ENCODE measurements at places on chromosomes 13 and 19. TPM values are rescaled to one million over a fixed set of nuclear protein-coding genes. Genes with fewer than 3 reads are reported as not detected.

DNA sequence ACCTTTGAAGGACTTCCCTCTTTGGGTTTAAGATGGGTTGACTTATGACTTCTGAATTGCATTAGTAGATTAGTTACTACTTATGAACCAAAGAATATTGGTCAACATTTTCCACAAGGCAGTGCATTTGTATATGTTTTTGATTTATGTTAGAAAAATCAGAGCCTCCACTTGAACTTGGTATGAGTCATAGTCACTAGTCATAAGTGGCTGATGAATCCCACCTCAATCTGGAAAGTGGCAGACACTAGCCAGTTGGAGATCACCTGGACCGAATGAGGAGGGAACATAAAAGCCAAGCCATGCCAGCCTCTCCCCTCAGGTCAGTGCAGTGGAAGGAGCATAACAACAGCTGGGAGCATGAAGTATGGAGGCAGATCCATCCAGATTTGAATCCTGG is 39.3 kb upstream of the SPART start:
- no peaks in the 10 kb centered on the region for H3K27me3 ChIP-seq
- no peaks in the 10 kb centered on the region for H3K4me1 ChIP-seq
- H3K27ac ChIP-seq: no peak overlapping the region

DNA sequence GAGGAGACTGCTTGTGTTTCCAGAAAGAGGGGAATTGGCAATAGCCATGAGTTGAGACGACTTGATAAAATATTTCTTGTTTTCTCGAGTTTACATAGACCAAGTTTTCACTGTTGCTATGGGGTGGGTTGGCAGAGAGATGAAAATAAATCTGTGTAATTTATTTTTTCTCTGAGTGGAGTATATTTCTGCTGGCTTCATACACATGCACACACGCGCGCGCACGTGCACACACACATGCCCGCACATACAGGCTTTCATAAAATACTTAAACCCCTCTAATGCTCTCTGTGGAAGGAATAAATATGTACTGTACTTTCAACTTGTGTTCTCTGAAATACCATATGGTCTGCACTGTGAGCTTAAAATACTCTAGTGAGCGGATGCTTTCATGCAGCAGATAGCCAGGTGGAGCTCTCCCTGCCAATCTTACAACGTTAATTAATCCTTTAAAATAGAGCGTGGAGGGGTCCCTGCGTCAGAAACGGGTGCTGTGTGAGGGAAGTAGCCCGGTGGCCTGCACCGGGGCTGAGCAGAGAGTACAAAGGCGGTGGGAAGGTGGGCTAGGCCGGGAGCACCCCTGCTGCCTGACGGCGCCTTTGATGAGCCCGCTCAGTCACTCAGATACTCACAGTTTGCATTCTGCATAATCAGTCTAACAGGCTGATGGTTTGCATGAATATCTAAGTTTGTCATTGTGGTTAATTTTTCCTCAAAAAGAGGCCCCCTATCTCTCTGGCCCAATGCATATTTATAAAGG is 44.1 kb downstream of the CCNE1 start:
- no peaks in the 10 kb centered on the region for H3K27me3 ChIP-seq
- no peaks in the 10 kb centered on the region for H3K4me1 ChIP-seq
- H3K36me3 ChIP-seq: no peaks in the 10 kb centered on the region
- no peak overlapping the region for H3K27ac ChIP-seq
- H3K4me3 ChIP-seq: no peak overlapping the region
- DNase-seq: no peak

- H3K27ac ChIP-seq: no peak overlapping the region
- DNase-seq: no peak
- no peaks in the 10 kb centered on the region for H3K27me3 ChIP-seq
- H3K4me1 ChIP-seq: peaks cover 15% of the 10 kb centered on the region
- no peak overlapping the region for H3K4me3 ChIP-seq
These were observed 32.6 kb downstream of the UBL3 start for GRCh38 chr13:29817604-29818378.

DNA sequence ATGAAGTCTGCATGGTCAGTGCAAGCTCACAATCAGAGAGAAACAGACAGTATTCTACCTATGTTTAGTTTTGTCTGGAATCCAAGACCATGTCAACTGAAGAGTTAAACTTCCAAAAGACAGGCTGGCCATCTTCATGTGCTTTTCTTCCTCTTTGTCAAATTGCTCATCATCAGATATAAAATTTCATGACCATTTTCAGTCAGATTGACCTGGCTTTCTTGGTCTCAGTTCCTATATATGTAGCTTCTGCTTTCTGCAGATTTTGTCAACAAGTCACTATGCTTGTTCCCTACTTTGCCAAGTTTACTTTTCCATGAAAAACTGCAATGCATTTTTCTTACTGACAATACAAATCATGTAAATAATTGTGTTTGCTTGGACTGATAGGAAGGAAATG is 13.9 kb downstream of the SLC46A3 start:
- H3K36me3 ChIP-seq: peaks cover 24% of the 10 kb centered on the region
- no peak overlapping the region for H3K27ac ChIP-seq
- H3K4me1 ChIP-seq: no peaks in the 10 kb centered on the region
- no peaks in the 10 kb centered on the region for H3K27me3 ChIP-seq

DNA sequence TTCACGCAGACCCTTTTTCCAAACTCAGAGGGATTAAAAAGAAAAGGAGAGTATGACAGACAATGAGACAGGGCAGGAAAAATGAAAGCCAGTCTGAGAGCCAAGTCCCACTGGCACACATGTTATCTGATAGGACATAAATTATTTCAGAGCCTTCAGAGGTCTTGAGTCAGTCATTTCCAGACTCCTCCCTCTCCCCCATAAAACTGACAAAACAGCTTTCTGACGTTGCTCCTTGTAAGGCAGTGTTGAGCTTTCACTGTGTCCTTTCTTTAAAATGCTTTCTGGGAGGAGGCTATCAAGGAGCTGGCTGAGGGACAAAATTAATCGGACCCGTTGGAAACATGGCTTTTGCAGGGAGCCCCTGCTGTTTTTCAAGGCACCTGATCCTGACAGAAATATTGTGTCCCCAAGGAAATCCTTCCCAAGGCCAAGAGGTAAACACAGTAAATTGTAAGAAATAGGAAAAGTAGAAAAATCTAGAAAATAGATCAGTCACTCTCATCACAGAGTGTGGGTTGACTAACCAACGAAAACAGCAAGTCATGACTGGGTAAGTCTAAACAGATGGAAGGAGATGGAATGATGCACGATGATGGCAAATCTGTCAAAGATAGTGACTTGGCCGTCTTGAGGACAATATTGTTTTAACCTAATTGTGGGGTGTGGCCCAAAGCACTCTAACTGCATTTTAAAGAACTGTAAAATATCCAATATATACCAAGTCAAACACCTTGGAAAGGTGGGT is 89.7 kb downstream of the DCT start:
- no peak for DNase-seq
- no peak overlapping the region for H3K27ac ChIP-seq
- no peaks in the 10 kb centered on the region for H3K4me1 ChIP-seq
- no peak overlapping the region for H3K4me3 ChIP-seq
- no peaks in the 10 kb centered on the region for H3K36me3 ChIP-seq

Gene SLITRK5
- total RNA-seq: 0.45 TPM

Gene ASPDH
- total RNA-seq: 1.6 TPM

Gene CFAP97D2
- total RNA-seq: not detected

Gene ZNF235
- 4.9 TPM for total RNA-seq

DNA sequence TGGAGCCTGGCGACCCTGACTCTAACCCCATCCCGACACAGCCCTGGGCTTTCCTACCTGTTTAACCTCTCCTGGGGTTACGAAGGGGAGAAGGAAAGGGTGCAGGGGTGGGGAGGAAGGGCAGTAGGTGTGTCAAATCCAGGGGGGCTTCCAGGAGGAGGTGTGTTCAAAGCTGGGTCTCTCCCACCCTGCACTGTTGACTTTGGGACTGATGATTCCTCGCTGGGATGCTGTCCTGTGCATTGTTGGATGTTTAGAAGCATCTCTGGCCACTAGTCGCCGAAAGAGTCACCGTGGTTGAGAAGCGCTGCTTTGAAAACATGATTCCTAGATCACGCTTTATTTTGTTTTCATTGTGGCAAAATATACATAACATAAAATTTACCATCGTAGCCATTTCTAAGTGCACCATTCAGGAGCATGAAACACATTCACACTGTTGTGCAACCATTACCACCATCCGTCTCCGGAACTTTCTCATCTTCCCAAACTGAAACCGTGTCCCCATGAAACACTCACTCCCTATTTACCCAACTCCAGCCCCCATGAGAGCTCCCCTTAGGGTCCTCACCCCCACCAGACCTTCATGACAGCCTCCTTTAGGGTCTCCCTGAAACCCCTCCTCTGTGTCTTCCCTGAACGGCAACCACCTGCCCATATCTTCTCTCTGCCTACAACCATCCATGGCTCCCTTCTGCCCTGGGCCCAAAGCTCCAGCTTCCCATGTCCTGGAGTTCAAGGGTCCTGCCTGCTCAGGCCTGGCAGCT is 4.4 kb upstream of the FCER2 start:
- H3K4me3 ChIP-seq: no peak overlapping the region
- peak overlapping the region; percentile 14 for H3K27ac ChIP-seq
- H3K27me3 ChIP-seq: no peaks in the 10 kb centered on the region

DNA sequence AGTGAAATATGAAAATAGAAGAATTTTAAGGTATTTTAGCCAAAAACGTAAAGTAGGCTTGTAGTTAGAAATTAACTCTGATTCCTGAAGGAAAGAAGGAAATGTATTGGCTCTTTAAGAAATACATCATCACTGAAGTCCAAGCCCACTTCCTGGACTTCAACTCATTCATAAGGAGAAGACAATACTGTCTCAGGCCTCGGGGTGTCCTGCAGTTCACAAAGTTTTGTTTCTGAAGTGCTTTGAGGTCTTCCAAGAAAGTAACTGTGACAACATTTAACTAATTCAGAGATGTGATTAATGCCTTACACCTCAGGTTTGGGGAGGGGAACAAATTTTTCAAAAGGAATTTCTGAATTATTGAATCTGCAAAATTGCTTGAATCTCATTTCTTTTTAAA is 65.8 kb upstream of the STARD13 start:
- no peaks in the 10 kb centered on the region for H3K36me3 ChIP-seq
- peak overlapping the region; percentile 88 for H3K27ac ChIP-seq
- no peak overlapping the region for H3K4me3 ChIP-seq
- no peak for DNase-seq

Gene ZNF350
- 9.2 TPM for total RNA-seq

DNA sequence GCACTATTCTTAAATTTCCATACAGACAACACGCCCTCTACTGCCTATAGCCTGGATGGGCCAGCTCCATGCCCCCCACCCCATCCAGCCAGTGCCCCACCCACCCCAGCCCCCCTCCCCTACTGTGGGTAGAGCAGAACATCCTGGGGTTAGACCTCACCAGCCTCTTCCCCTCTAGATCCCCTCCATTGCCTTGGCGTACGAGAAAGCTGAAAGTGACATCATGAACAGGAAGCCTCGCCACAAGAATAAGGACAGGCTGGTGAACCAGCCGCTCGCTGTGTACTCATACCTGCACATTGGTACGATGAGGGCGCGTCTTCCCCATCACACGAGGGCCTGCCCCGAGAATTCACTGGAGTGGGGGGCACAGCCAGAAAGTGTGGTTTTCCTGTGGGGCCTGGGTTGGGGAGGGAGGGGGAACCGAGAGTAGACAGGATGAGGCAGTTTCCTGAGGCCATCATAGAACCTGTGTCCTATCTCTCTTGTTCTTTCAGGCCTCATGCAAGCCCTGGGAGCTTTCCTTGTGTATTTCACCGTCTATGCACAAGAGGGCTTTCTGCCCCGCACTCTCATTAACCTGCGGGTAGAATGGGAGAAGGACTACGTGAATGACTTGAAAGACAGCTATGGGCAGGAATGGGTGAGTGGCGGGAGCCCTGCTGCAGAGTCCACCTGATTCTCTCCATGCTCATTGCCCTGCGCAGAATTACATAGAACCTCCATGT is 29.1 kb downstream of the ATP12A start:
- DNase-seq: no peak
- H3K36me3 ChIP-seq: no peaks in the 10 kb centered on the region
- H3K27ac ChIP-seq: no peak overlapping the region
- no peak overlapping the region for H3K4me3 ChIP-seq
- H3K27me3 ChIP-seq: no peaks in the 10 kb centered on the region
- H3K4me1 ChIP-seq: peaks cover 7% of the 10 kb centered on the region

Gene NLRP9
- total RNA-seq: not detected

Gene IRS2
- total RNA-seq: 59.4 TPM

Gene ZNF491
- total RNA-seq: 4.2 TPM

DNA sequence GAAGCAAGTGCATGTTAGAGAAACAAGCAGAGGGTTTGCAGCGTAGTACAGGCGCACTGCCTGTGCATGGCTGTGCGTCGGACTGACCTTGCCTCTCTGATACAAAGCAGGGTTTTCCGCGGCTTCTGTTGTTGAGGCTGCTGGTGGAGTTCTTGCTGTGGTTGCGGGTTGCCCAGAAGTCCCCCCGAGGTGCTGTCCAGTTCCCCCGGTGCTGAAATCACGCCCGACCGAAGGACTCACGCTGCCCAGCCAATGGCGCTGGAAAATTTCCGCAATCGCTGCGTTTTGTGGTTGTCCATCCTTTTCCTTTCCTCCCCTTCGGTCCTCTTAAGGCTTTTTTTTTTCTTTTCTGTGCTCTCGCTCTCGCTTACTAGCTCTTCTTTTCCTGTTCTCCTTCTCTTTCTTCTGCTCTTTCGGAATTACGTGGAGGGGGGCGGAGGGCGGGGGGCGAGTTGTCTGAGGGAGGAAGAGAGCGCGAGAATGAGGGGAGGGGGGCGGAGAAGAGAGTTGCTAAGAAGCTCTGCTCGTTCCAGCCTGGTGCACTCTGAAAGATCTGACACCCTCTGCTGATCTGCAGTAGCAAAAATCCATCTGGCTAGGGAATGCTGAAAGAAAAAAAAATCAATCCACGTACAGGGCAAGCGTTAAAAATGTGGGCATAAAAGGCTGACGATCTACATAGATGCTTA is at the start of gene SLITRK1:
TSS of gene SLITRK1 (minus strand) at position 558 of the 689 bp plus-strand sequence. CDS start 967 bp downstream, outside the sequence.
- H3K4me3 ChIP-seq: peak within 1 kb of the TSS; percentile 18

Gene WASF3
- total RNA-seq: 16.6 TPM

GRCh38 chr13:49218493-49219051 is 1.6 kb upstream of the MLNR start:
- peaks cover 24% of the 10 kb centered on the region for H3K4me1 ChIP-seq
- no peak overlapping the region for H3K4me3 ChIP-seq
- no peak for DNase-seq
- H3K27ac ChIP-seq: no peak overlapping the region

DNA sequence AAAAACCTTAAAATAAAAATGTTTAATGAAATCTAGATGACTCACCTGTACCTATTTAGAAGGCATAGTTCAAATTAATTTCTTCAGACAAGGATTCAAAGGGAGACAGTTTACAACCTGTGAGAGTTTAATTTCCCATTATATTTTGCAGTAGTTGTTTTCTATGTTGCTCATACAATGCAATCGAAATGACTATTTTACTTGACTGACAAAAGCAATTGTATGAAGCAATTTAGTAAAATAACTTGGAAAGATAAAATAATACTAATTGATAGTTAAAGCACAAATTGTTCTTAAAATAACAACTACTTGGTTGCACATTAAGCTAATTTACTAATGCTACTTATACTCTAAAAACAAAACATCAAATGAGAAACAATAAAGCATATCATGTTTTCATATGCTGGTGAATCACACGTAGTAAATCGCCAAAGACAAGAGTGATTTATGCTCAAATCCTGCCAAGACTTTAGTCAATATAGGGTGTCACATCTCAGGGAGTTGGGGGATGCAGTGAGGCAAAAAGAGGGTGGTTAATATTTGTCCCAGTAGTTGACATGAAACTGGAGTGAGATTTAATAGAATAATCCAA is 6.4 kb downstream of the DACH1 start:
- no peak for DNase-seq
- peaks cover 16% of the 10 kb centered on the region for H3K4me1 ChIP-seq
- H3K36me3 ChIP-seq: no peaks in the 10 kb centered on the region
- H3K4me3 ChIP-seq: no peak overlapping the region
- H3K27ac ChIP-seq: no peak overlapping the region

- no peaks in the 10 kb centered on the region for H3K27me3 ChIP-seq
- H3K36me3 ChIP-seq: peaks cover 14% of the 10 kb centered on the region
- no peak overlapping the region for H3K4me3 ChIP-seq
These were observed 24.1 kb downstream of the NKPD1 start for GRCh38 chr19:45136507-45137178.

Measured in esophagus muscularis mucosa (tissue), 4 donors.